NCI-H1048 (cell line): ENCODE measurements at places on chromosomes 5 and 9.

DNA sequence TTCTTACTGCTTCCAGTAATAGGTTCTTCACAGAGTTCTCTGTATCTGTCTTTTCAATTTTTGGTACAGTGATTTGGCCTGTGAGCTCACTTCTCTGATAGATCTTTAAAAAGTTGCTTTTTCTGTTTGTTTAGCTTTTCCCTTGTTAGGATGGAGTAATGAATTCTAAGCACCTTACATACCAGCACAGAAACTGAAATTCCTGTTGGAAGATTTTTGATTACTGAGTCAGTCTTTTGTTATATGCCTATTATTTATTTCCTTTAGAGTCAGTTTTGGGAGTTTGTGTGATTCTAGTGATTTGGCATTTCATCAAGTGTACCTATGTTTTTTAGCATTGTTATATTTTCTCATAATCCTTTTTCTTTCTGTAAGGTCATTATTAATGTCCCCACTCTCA is 37.6 kb upstream of the IPPK start:
- DNase-seq, result no peak

DNA sequence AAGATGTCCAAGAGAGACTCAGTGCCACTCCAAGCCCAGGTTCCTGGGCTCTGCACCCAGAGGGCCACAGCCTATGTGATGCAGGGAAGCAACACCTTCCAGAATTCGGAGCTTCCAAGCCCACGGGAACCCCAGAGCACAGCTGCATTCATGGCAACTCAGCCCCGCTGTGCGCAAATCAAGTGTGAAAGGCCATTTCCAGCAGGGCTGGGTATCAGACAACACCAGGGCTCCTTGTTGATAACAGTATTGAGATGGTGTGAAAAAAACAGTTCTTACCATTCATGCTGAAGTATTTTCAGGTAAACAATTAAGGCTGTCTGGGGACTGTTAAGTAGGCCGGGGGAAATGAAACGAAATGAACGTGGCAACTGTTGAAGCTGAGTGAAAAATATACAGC is 10.1 kb downstream of the ROR2 start:
- DNase-seq, result no peak

DNA sequence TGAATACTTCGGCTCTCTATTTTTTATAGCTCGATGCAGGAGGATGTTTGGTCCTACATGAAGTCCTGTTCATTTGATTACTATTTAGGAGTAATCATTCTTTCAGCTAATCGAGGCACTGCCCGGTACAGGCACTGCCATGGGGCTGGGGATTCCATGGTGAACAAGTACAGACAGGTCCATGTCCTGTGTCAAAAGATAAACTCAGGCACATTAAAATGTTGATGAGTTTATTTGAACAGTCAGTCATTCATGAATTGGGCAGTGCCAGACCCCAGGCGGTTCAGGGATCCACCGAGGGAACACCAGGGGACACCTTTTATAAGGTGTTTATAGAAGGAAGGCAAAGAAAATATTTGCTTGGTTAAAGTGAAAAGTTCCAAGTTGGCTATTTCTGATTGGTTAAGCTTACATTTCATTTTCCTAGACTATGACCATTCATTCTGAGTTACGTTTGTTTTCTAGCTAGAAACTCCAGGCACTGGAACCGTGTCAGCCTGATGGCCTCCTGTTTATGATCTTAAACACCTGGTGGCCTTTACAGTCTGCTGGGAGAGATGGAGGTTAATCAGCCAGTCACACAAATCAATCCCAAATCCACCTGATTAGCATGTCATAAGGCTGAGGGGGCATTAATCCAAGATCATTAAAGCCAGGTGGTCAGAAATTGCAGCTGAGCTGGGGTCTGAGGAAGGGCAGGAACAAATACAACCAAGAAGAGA is 47.0 kb upstream of the TDRD7 start:
- no peak for DNase-seq

GRCh38 chr9:72464857-72465592 is 56.4 kb upstream of the TMC1 start:
- DNase-seq, result no peak

DNA sequence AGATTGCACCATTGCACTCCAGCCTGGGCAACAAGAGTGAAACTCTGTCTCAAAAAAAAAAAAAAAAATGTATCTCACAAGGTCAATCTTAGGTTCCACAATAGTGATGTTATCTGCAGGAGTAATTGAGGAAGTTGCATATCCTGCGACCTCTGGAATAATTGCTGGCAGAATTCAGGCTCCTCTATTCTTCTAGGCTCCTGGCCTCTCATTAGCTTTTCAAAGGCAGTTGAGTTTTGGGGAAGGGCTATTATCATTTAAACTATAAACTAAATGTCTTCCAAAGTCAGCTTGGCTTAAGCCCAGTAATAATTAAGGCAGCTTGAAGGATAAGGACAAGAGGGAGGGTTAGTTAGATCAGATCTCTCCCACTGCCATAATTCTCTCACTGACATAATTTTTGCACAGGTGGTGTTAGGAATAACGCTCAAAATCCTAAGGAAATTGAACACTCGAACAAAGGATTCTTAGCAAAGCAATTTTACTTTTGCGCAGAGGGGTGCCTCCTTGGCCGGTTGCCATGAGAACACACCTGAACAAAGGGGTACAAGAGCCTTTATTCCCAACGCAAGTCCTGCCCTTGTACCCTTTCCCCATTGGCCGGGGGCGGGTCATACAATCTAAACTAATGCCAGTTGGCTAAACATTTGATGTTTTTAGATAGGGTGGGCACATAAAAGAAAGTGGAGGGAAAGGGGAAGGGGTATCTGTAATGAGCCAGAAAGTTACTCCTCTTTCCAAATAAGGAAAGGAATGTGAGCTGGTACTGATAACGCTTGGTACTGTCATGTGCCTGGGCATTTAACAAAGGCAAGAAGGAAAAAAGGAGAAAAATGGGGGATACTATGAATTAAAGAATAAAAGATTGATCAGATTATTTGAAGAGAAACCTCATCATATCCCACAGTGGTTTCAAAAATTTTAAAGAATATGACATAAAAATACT is 106.4 kb upstream of the CCNG1 start:
- DNase-seq, result no peak

- DNase-seq, result no peak
These were observed 6.9 kb upstream of the AJM1 start for GRCh38 chr9:136835162-136835931.

DNA sequence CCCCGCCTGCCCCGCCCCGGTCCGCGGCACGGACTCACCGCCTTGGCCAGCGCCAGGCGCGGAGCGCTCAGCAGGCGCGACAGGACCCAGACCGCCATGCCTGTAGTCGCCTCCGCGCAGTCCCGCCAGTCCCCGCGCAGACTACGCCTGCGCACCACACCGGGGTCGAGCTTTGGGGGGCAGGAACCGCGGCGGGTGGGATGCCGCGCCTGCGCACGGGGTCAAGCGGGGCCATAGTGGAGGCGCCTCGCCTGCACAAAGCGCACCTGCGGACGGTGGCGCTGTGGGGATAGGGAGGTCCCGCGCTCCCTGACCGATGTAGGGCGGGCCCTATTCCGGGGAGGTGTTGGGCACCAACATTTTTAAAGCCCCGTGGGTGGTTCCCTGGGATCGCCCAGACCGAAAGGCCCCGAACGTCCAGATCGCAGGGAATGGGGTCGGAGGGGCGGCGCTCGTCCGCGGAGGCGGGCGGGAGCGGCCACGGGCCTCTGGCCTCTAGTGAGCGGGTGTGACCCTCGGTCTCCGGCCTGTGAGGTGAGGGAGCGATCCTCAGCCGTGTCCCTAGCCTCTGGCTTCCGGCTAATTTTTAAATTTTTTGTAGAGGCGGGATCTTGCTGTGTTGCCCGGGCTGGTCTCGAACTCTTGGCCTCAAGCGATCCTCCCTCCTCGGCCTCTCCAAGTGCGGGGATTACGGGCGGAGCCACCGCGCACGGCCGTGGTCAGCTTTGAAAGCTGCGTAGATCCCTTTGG is 70.8 kb upstream of the LPCAT1 start:
- DNase-seq, result no peak

- DNase-seq, result peak; percentile 85
These were observed 19.6 kb downstream of the MFAP3 start for GRCh38 chr5:154058055-154059038.

- DNase-seq, result no peak
These were observed 27.7 kb downstream of the PCDHB15 start for GRCh38 chr5:141272906-141273305.

- DNase-seq, result no peak
These were observed 99.5 kb upstream of the MSX2 start for GRCh38 chr5:174624733-174625522.

DNA sequence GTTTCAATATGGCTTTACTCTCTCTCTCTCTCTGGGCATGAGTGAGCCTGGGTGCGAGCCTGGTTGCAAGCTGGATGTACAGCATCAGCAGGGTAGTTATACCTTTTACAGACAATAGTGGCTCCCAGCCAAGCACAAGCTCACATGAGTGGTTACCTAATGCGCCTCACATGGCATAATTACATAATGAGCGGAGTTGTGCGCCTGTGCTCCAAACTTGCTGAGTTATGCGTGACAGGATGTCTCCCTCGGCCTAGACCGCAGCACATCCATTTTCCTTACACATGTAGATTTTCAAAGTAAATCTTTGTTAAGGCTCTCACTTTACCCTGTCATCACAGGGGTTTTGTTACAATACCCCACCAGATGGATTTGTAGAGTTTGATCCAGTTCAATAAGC is 233.5 kb upstream of the WWC1 start:
- DNase-seq, result no peak

DNA sequence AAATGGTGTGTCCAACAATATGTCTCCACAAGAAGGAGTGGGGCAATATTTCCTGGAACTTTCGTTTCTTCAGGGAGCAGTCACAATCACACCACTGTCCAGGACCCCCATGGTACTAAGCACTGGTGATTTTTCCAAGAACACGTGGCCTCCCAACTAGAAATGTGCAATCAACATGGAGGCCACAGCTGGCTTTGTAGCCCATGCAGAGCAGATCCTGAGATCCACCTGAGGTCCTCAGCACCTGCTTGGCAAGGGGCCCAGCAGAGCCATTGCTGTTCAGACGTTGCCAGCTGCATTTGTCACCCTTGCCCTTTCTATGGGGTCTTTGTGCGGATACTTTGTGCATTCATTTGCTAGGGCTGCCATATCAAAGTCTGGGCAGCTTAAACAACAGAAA is 334.5 kb upstream of the IRX4 start:
- DNase-seq, result no peak

GRCh38 chr9:124016175-124017050 is 4.8 kb downstream of the LHX2 start:
- no peak for DNase-seq

- DNase-seq, result no peak
These were observed 672.5 kb upstream of the RORB start for GRCh38 chr9:73824671-73825070.

- no peak for DNase-seq
These were observed 323.7 kb downstream of the ADAMTS6 start for GRCh38 chr5:65157906-65158603.

DNA sequence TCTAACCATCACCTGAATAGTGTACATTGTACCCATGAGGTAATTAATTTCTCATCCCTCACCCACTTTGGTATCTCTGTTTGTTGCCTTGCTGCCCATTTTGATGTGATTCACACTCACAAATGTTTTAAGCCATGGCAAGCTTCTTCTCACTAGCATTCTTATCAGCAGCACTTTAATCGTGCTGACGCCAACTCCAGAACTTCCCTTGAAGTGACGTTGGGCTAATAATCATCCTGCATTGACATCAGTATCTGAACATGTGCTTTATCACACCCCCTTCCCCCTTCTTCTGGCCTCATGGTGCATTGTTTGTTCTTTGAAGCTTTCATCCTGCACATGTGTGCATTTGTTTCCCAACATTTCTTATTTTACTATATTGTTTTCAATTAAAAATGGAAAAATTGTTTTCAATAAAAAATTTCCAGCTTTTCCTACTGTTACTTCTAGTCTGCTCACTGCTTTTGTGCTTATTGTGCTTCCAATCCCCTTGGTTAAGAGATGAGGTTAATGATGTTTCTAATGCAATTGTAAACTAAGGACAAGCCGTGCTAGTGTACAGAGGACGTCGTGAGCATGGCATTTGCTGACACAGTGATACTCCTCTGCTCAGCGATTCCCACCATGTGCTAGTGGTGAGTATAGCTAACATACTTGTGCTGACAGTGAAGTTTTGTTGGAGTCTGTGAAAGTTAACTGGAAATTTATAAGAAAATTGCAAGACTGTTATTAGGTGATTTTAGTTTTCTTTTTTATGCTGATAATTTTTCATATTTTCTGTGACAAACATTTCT is 238.5 kb downstream of the KDM4C start:
- DNase-seq, result no peak

- no peak for DNase-seq
These were observed 7.6 kb upstream of the ZNF474 start for GRCh38 chr5:122121479-122122465.

GRCh38 chr5:95927927-95928723 is 33.5 kb downstream of the ELL2 start:
- no peak for DNase-seq

GRCh38 chr5:149671544-149671943 is 58.6 kb upstream of the PPARGC1B start:
- no peak for DNase-seq

- no peak for DNase-seq
These were observed 122.3 kb upstream of the WWC1 start for GRCh38 chr5:168168978-168169698.

GRCh38 chr5:178685386-178686059 is 44.9 kb downstream of the ZNF354A start:
- no peak for DNase-seq

DNA sequence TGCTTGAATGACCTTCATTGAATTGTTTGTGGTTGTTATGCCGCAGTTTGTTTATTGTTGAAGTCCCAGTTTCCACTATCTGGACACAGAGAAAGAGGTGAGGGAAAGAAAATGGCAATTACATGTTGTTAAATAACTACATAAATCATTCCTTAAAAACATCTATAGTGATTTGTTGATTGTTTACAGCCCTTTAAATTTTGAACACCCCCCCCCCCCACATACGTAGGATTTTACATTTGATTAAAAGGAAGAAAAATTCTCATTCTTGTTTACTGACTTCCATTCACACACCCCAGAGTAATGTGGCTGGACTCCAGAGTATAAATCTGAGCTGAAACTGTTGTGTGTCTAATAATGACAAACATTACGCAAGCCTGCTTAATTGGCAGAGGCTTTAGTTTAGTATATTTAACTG is 87.1 kb upstream of the FAM174A start:
- DNase-seq, result no peak

GRCh38 chr5:170390472-170390871 is 1.3 kb upstream of the KCNMB1 start:
- no peak for DNase-seq

- DNase-seq, result no peak
These were observed 3.7 kb downstream of the CLTB start for GRCh38 chr5:176412517-176413254.

DNA sequence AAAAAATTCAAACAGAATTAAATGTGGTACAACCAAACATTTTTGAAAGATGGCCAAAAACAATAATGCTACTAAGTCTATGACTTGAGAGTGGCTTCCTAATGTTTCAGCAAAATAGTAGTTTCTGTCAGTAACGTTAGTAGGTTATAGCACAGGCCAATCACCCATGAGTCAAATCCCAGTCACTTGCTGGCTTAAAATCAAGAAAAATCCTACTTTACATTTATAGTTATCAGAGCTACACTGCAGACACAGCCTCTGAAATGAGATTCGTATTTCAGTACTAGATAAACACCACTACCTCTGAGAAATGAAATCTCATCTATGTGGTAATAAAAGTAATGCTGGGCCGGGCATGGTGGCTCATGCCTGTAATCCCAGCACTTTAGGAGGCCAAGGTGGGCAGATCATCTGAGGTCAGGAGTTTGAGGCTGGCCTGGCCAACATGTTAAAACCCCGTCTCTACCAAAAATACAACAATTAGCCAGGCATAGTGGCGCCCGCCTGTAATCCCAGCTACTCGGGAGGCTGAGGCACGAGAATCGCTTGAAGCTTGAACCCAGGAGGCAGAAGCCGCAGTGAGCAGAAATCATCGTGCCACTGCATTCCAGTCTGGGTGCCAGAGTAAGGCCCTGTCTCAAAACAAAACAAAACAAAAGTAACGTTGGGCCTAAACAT is 6.1 kb downstream of the ZDHHC21 start:
- DNase-seq, result no peak
